ENCODE measurements at places on chromosomes 3 and 15.

DNA sequence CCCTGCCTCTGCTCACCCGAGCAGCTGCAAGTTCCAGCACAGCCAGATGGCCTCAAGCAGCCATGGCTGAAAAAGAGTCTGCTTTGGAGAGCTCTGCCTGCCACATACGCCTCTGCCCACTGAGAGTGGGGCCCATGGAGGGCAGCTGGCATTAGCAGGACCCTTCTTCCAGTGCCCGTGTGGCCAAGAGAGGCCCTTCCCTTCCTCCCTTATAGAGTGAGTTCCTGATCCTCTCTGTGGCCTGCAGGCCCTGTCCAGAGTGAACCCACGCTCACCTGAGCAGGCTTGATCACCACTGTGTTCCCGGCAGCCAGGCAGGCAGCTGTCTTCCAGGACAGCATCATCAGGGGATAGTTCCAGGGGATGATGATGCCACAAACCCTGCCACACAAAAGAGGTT, 41.4 kb upstream of the SLC41A3 start:
- DNase-seq, result no peak

DNA sequence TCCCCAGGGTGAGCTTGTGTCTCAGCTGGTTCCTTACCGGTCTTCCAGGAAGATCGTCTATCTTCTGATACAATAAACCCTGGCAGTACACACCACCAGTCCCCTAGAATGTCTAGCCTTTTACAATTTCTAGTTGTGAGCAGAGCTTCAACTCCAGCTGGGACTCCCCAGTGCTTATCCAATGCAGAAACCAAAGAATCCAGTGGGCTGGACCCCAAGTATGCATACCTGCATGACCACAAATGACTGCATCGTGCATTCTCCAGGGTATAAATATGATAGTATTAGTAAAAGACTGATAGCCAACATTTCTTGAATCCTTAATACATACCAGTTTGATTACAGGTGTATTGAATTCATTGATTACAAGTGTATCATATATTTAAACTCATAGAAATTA, 176.0 kb downstream of the SATB1 start:
- DNase-seq, result no peak

DNA sequence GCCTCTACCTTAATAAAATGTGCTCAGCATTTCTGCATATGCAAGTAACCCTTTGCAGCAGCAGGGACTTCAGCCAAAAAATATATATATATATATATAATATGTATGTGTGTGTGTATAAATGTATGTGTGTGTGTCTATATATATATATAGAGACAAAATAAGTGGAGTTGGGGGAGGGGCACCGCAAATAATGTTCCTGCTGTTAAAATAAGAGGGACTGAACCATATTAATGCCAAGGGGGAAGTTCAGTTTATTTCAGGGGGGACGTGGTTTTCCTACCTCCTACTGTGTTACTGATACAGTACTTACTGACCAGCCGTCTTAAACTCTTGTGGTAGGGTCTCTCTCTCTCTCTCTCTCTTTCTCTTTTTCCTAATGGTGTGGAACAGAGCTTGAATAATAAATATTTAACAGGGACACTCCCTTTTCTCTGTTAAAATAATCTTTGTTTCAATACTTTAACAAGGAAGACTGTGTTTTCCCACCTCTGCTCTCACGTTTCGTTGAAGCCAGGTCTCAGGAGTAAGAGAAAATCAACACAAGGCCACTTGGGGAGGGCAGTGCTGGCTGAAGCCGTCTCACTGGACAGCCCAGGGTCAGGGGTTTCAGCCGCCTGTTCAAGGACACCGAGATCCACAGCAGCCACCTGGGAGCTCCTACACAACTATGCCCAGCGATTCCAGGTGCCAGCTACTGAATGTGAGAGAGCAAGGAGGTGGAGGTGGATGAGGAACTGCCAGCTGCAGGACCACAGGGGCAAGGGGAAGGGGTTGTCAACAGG, 42.8 kb upstream of the ADAMTSL3 start:
- DNase-seq, result no peak

DNA sequence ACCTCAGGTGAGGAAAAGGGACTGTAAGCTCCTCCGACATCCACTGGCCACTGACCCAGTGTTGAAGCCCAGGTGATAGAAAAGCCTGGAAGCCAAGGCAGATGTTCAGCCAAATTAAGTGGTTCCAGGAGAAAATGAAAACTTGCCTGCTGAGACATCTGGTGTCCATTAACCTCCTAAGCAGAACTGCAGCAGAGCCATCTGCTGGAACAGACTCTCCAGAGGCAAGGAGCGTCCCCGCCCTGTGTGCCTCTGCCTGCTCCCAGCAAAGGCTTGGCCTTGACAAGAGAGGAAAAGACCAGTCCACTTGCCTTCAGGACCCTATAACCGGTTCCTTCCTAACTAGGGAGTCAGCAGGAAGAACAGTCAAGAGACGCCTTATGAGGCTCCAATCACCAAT, 48.2 kb downstream of the SRGAP3 start:
- no peak for DNase-seq

DNA sequence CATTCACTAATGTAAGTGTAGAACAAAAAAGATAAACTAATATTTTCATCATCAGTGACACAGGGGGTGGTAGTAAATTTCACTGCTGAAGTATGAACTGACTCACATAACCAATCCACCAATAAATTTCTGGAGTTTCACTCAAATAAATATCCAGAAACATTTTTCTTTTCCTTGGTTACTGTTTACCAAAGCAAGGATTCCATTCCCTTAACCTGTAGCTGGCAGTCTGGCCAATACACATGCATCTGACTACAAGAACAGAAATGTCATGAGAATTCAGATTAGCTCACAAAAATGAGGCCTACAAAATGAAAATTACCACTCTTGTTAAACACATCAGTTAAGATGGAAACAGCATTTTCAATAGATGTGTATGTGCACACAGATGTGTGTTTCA, 80.3 kb downstream of the STAG1 start:
- no peak for DNase-seq

- no peak for DNase-seq
These were observed 36.7 kb downstream of the RGMA start for GRCh38 chr15:93052090-93052879.

DNA sequence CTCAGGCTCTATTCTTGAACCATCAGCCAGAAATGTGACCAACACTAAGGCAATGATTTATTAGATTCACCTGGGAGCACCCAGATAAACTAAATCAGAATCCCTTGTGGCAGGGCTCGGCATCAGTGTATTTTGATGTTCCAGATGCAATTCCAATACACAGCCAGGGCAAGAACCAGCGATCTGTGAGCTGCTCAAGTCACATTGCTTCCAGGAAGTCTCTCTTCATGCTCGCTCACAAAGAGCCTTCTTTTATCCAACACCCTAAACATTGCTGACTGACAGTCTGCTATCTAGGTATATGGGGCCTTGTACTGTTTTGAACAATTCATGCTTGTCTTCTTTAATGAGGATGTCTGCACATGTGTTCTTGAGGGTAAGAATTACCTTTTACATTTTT, 40.9 kb upstream of the GOLGA8J start:
- no peak for DNase-seq

DNA sequence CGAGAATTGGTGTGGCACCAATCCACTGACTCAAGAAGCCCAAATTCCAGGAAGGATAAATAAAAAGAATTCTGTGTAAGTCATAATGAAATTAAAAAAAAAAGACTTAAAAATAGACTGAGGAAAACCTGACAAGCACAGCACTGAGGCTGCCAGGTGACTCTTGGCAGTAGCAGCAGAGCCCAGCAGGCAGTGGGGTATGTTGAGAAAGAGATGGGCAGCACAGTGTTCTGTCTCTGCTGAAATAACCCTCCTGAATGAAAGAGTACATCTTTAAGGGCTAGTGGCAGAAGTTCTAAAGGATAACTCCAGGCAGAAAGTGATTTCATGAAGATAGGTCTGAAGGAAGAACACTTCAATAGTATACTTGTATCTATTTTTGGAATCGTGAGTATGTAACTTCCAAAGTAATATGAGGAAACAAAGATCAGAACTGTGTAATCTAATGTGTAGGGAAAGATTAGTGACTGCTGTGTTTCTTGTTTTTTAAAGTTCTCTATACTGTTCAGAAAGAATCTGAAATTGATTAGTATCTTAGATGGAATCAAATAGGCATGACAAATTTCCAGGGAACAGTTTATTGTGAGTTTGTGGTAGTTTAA, 75.9 kb downstream of the RAB7A start:
- DNase-seq, result no peak

DNA sequence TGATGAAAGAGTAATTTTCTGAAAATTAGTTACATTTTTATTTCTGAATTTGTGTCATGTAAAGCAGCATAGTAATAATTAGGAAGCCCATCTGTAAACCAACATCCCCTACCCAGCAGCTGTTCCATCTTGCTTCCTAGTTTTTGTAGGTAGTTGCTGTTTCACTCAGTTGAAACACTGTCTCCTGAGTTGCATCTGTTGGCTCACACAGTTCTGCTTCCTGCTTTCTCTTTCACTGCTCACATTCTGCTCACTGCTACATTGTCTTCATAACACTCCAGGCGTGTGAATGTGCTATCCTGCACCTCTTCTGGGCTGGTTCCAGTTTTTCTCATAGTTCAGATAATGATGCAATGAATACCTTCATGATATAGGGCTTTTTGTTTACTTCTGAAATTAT, 123.4 kb downstream of the EPHB1 start:
- DNase-seq, result no peak

DNA sequence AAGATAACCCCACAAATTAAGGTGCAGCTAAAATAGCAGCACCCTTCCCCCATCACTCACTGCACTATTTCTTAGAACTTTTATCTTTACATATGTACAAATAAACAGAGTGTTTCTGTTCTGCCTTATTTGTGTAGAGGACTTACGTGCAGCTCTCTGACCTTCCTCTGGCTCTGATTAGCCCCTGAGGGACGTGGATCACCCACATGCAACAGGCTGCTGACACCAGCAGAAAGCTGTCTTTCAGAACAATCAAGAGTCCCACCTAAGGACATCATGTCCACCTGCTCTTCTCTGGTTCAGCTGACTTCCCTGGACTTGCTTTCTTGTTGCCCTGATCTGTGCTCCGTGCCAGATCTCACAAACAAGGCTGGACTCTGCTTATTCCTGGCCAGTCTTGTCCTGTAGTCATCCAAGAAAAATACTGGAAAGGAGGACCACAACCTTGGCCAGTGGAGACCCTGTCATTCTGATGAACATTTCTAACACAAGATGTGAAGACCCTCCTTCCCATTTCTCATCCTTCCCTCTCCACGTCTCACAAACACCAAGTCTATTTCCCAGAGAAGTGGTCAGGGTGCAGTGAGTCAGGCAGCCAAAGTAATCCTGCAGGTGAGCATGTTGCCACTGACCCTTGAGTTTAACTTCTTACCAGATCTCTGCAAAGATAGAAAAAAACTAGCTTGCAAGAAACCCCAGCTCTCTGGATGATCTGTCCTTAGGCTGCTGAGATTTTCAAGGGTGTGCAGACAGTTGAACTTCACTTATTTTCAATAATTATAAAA, 243.6 kb upstream of the ICE2 start:
- DNase-seq, result no peak

DNA sequence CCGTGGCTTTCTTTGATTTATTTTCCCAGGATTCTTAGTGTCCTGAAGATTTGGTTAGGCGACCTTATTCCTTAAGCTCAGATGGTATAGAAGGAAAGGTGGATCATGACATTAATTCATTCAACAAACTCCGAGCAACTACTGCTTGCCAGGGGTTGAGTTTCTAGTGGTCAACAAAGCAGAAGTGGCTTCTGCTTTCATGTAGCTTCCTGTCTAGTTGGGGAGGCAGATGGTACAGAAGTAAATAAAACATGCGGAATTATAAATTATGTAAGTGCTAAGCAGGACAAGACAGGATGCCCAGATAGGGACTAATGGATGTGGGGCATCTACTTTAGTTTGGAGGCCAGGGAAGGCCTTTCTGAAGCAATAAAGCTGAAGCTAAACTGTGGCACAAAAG, 15.6 kb downstream of the EEFSEC start:
- DNase-seq, result no peak

DNA sequence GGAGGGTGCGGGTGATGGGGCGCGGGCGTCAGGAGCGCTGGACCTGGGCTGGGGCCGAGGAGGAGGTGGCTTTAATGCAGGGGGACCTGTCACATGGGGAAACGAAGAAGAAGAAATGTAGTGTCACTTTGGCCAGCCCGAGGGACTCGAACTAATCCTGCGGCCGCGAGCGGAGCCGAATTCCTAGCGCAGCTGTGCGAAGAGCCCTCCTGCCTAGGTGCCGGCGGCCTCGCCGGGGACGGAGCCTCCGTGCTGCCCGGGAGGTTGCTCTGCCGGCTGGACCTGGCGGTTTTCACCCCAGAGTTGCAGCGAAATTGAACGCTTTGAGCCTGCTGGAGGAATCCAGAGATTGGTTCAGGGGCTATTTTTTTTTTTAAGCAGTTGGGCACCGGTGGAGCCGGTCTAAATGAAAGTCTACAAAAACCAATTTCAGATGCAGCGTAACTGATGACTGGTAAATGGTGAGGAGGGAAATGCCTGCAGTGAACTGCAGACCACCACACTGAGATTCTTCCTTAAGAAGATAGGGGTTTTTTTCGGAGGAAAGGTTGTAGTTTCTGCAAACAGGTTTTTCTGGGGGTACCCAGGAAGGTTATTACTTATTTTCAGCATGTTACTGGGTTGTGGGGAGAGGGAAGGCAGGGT, 662 bp downstream of the TMEM108 start:
- no peak for DNase-seq

DNA sequence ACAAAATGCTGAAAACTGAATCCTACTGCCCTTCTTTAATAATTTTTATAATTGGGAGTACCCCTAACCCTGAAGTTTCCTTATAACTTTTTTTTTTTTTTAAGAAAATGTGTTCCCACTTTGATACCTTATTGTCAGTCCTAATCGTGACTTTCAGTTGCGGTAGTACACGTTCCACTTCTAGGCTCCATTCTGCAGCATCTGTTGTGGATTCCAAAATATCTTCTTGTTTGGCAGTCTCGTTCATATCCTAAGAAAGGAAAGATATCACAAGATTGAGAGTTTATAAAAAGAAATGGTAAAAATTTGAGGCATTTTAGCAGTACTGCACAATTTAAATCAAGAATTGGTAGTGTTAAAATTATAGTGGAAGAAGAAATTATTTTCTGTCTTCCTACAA, 30.8 kb downstream of the IFT57 start:
- DNase-seq, result no peak

DNA sequence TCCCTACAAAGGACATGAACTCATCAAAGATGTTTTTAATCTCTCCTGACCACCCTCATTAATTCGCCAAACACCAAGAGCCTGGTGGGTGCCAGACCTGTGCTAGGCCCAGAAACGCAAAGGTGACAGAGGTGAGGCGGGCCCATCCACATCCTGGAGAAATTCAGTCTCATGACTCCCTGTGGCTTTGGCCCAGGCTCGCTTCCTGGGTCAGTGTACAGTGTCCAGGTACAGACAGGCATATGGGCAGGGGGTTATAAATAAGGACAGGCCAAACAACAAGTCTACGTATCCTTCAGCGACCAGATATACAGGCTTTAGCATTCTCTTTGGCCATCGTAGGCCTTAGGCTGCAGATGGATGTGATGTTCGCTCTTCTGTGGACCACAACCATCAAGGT, 945 bp upstream of the PLA2G4F start:
- no peak for DNase-seq

- DNase-seq, result no peak
These were observed 460.7 kb downstream of the ROBO1 start for GRCh38 chr3:79306934-79307570.
